Right lobe of liver (tissue), 6 donors: ENCODE measurements at places on chromosomes 5 and 9. TPM values are rescaled to one million over a fixed set of nuclear protein-coding genes. Genes with fewer than 3 reads are reported as not detected.

Gene IRGM
- total RNA-seq = not detected

Gene PCDHB14
- 0.75 TPM for total RNA-seq

Gene SCGB3A2
- not detected for total RNA-seq

Gene TYRP1
- total RNA-seq = not detected

Gene TRPM6
- 0.20 TPM for total RNA-seq

Gene FOXD1
- total RNA-seq = not detected

Gene SH3TC2
- 0.49 TPM for total RNA-seq

Gene TMEM171
- 1.5 TPM for total RNA-seq

Gene GARNL3
- 4.9 TPM for total RNA-seq

Gene GNA14
- 4.2 TPM for total RNA-seq

Gene IL13
- total RNA-seq = 0.26 TPM

Gene ENTREP1
- total RNA-seq = 0.12 TPM

Gene LRRC19
- total RNA-seq = 1.1 TPM

Gene LTC4S
- total RNA-seq = 0.73 TPM

Gene KIF4B
- total RNA-seq = not detected
